ENCODE measurements at places on chromosomes 6 and 20.

DNA sequence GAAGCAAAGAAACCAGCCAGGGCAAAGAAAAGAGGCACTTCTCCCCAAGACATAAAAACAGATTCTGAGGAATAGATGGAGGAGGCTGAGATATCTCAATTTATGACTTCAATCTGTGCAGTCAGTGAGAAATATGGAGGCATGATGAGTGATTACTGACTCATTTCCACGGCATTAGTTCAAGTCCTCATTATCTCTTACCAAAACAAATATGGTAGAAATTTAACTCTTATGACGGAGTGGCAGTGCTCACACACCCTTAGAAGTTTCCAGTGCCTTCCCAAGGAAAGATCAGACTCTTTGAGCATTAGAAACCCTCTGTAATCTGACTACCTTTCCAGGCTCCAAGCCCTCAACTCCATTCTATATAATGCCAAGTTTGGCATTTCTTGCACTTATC lies 364.1 kb downstream of the ARHGAP18 start:
- DNase-seq, result no peak

DNA sequence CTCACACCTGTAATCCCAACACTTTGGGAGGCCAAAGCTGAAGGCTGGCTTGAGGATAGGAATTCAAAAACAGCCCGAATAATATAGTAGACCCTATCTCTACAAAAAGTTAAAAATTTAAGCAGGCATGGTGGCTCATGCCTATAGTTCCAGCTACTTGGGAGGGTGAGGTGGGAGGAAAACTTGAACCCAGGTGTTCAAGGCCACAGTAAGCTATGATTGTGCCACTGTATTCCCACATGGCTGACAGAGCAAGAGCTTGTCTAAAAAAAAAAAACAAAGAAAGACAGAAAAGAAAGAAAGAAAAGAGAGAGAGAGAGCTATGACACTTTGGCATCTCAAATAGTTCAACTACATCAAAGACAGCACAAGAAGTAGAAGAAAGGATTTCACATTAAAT lies 33.2 kb downstream of the DCDC2 start:
- DNase-seq, result no peak

GRCh38 chr6:133377219-133377618 lies 136.1 kb downstream of the EYA4 start:
- no peak for DNase-seq

DNA sequence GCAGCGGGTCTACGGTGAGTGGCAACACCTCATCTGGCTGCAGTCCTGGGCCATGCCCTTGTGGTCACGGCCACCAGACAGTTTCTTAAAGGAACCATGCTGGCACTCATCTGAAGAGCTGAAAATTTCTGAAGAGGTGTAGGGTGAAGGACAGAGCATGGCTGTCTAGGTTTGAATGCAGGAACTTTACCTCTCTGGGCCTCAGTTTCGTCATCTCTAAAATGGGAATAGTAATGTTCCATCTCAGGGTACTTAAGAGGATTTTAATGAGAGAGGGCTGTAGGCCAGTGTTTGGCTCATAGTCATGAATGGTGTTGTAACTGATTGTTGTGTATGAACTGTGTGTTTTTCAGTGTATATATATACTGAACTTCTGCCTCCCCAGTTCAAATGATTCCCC lies 5.8 kb downstream of the COX4I2 start:
- no peak for DNase-seq

DNA sequence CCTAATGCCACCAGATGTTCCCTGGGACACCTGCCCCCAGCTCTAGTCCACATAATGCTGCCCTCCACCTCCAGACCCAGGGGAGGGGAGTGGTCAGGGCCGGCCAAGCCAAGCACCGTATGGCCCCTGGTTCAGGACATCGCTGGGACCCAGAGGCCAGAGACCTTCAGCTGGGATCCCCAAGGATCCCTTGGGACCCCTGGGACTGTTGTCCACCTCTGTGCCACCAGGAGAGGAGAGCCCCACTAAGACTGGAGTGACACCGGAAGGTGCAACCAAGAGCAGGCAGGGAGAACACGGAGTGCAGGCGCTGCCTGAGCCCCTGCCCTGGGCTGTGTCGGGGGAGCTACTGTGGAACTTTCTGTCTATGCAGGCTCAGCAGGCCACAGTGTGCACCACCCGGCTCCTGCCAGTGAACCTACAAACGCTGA lies 43.6 kb downstream of the CTCFL start:
- DNase-seq, result no peak

GRCh38 chr6:168106633-168107005 lies 27.6 kb upstream of the FRMD1 start:
- DNase-seq, result no peak

- DNase-seq, result no peak
Measured at GRCh38 chr6:151747896-151748295, 59.6 kb upstream of the ESR1 start.

Measured in activated CD8-positive, alpha-beta T cell treated with anti-CD3 and anti-CD28 coated beads, Interleukin-2, amount 10 ng/mL, durations not matched to agents 7 days and 5 days (primary cell).